ENCODE measurements at places on chromosomes 4 and X. TPM values are rescaled to one million over a fixed set of nuclear protein-coding genes. Genes with fewer than 3 reads are reported as not detected.

Gene SPANXB1
- not detected for total RNA-seq

Gene AFM
- total RNA-seq, result not detected

Gene REELD1
- not detected for total RNA-seq

Gene COX7B2
- not detected for total RNA-seq

Gene FAM50A
- total RNA-seq, result 53.5 TPM
